ENCODE measurements at places on chromosomes 1 and 21. TPM values are rescaled to one million over a fixed set of nuclear protein-coding genes. Genes with fewer than 3 reads are reported as not detected.

GJA9 gene
- total RNA-seq: not detected

C1orf105 gene
- total RNA-seq: not detected

CTSE gene
- not detected for total RNA-seq

KAZN gene
- total RNA-seq: 5.4 TPM

C4BPA gene
- total RNA-seq: not detected

C1QB gene
- not detected for total RNA-seq

PTPRC gene
- total RNA-seq: 0.86 TPM

PI4KB gene
- total RNA-seq: 65.9 TPM

CLCA4 gene
- not detected for total RNA-seq

GRIK3 gene
- total RNA-seq: not detected

DNA sequence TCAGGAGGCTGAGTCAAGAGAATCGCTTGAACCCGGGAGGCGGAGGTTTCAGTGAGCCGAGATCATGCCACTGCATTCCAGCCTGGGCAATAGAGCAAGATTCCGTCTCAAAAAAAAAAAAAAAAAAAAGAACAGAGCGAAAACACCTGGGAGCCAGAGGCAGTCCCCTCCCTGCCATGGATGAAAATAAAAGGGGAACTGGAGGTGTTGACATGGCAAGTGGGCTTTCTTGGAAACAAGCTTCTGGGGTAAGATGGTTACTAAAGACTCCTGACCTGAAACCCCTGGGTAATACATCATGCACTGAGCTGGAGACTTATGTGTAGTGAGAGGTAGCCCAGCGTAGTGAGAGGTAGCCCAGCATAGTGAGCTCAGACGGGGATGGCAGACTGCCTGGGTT, 31.6 kb downstream of the ADCY10 start:
- no peak overlapping the region for H3K4me3 ChIP-seq
- no peaks in the 10 kb centered on the region for H3K36me3 ChIP-seq
- no peaks in the 10 kb centered on the region for H3K27me3 ChIP-seq

- no peak overlapping the region for H3K27ac ChIP-seq
- H3K4me1 ChIP-seq: peaks cover 18% of the 10 kb centered on the region
- no peak overlapping the region for H3K4me3 ChIP-seq
- no peaks in the 10 kb centered on the region for H3K36me3 ChIP-seq
These were observed 41.1 kb downstream of the PRKAA2 start for GRCh38 chr1:56686169-56686568.

GRCh38 chr21:45178070-45178608, 103.8 kb downstream of the ADARB1 start:
- DNase-seq: no peak
- no peak overlapping the region for H3K27ac ChIP-seq
- no peak overlapping the region for H3K4me3 ChIP-seq
- H3K27me3 ChIP-seq: no peaks in the 10 kb centered on the region
- H3K4me1 ChIP-seq: peaks cover 7% of the 10 kb centered on the region

GRCh38 chr1:207972337-207972736, 61.4 kb upstream of the CD34 start:
- DNase-seq: no peak
- H3K27me3 ChIP-seq: peaks cover 18% of the 10 kb centered on the region
- H3K4me1 ChIP-seq: no peaks in the 10 kb centered on the region

- DNase-seq: no peak
- no peak overlapping the region for H3K4me3 ChIP-seq
- no peaks in the 10 kb centered on the region for H3K36me3 ChIP-seq
- no peak overlapping the region for H3K27ac ChIP-seq
- no peaks in the 10 kb centered on the region for H3K4me1 ChIP-seq
- H3K27me3 ChIP-seq: no peaks in the 10 kb centered on the region
These were observed 26.2 kb upstream of the DESI2 start for GRCh38 chr1:244626709-244627108.

DNA sequence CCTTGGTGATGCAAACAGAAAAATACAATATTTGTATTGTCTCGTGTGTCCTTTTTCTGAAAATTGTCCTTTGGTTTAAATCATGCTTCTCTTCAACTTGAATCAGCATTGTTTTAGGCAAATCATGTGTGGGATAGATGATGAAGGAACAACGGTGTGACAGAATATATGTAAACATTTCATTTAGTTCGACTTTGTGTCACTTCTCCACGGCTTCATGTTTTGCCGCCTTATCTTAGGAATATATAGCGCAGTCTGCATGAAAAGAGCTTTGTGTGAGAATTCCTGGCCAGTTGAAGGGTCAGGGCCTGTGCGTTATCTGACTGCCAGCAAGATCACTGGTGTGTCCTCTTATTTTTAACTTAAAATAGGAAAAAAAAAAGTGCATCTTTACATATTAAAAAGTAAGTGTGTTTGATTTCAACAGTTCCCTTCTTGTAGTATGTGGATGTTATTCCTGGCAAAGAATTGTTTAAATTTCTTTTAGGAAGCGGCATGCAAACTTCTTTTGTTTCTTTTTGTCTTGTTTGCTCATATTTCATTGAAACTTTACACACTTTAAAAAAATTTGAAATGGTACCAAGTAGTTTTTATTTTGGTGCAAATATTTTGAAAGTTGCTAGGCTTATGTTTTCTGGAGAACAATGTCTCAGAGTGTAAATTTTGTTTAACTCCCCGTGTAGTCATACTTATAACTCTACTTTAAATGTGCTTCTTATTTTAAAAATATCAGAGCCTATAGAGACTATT, 465.2 kb downstream of the USP25 start:
- H3K4me1 ChIP-seq: peaks cover 24% of the 10 kb centered on the region
- no peaks in the 10 kb centered on the region for H3K27me3 ChIP-seq
- peak overlapping the region; percentile 82 for H3K4me3 ChIP-seq
- DNase-seq: peak; percentile 45

DNA sequence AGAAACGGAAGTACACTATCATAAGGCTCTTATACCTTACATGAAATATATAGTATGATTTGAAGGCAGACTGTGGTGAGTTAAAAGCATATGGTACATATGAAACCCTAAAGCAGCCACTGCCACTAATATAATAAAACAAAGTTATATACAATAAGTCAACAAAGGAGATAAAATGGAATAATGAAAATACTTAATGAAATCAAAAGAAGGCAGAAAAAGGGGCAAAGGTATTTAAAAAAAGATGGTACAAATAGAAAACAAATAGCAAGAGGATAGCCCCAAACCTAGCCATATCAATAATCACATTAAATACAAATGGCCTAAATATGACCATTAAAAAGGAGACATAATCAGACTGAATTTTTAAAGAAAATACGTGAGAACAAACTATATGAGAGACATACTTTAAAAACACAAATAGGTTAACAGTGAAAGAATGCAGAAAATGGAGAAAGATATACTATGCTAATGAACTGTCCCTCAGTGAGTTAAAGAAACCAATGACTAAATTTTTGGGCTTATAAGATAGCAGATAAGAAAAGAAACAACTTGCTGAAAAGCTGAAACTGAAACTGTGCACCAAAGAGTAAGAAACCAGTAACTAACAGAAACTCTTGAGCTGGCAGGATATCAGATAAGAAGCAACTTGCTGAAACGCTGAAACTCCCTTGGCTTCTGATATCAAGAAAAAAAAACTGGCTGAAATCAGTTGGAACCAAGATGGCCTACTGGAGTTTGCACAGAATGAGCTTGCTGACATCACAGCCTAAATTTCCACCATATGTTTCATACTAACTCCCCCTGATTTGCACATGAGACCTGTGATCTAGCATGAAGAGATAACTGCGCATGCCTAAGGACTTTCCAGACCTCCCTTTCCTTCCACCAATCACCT, 44.3 kb upstream of the IL10 start:
- 0 out of 2 replicates have a peak, but pooled peaks cover 8% of the 10 kb centered on the region for H3K4me1 ChIP-seq
- H3K36me3 ChIP-seq: no peaks in the 10 kb centered on the region
- peak; percentile 23 for DNase-seq

GRCh38 chr1:232168508-232168907, 461.4 kb downstream of the SIPA1L2 start:
- no peak overlapping the region for H3K27ac ChIP-seq
- no peaks in the 10 kb centered on the region for H3K4me1 ChIP-seq
- no peaks in the 10 kb centered on the region for H3K27me3 ChIP-seq

DNA sequence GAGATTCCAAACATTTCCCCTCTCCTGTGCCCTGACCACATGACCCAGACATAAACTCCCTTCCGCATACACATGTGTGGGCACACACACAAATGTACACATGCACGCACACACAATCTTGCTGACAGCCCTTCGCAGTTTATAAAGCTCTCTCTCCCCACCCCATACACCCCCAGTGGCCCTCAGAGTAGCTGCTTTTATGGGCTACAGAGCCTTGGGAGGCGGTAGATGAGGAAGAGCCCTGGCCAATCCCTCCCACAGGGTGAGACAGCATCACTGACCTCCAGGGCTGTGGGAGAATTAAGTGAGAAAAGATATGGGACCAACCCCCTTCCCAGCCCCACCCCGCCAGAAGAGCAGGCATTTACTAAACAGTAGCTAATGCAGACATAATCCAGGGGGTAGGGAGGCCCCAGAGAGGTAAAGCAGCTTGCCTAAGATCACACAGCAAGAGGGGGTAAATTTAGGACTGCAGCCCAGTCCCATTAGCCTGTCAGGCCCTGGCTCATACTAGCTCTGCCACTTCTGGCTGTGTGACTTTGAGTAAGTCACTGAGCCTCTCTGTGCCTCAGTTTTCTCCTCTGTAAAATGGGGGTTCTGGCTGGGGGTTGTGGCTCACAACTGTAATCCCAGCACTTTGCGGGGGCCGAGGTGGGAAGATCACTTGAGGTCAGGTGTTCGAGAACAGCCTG, 5.1 kb downstream of the SDC3 start:
- H3K4me1 ChIP-seq: no peaks in the 10 kb centered on the region
- H3K36me3 ChIP-seq: no peaks in the 10 kb centered on the region
- DNase-seq: peak; percentile 19
- H3K4me3 ChIP-seq: no peak overlapping the region
- no peak overlapping the region for H3K27ac ChIP-seq

GRCh38 chr1:243529512-243529911, 273.7 kb downstream of the SDCCAG8 start:
- H3K4me1 ChIP-seq: peaks cover 11% of the 10 kb centered on the region
- H3K27ac ChIP-seq: no peak overlapping the region
- no peak for DNase-seq
- 0 out of 2 replicates have a peak, but pooled peaks cover 9% of the 10 kb centered on the region for H3K36me3 ChIP-seq
- H3K4me3 ChIP-seq: no peak overlapping the region

- no peaks in the 10 kb centered on the region for H3K4me1 ChIP-seq
- no peak overlapping the region for H3K27ac ChIP-seq
- no peaks in the 10 kb centered on the region for H3K27me3 ChIP-seq
- no peaks in the 10 kb centered on the region for H3K36me3 ChIP-seq
- H3K4me3 ChIP-seq: no peak overlapping the region
These were observed 102.9 kb downstream of the AHCTF1 start for GRCh38 chr1:246828818-246829217.

GRCh38 chr1:151680391-151680790, 36.2 kb downstream of the CELF3 start:
- H3K4me3 ChIP-seq: peak overlapping the region; percentile 31
- H3K36me3 ChIP-seq: peaks cover 5% of the 10 kb centered on the region
- DNase-seq: peak; percentile 63
- peak overlapping the region; percentile 62 for H3K27ac ChIP-seq
- no peaks in the 10 kb centered on the region for H3K27me3 ChIP-seq
- H3K4me1 ChIP-seq: peaks cover 22% of the 10 kb centered on the region

DNA sequence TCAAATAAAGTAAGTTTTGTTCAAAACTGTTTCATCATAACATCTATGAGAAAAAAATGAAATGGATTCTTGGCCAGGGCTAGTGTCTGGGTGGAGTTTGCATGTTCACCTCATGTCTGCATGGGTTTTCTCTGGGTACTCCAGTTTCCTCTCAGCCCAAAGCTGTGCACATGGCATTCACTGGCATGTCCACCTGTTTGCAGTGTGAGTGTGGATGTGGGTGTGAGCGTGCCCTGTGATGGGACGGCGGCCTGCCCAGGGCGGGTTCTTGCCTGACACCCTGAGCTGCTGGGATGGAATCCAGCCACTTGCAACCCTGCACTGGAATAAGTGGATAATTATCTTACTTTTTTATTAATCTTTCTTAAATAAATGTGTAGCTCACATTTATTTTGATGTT, 185.5 kb downstream of the RYR2 start:
- H3K4me3 ChIP-seq: no peak overlapping the region
- H3K36me3 ChIP-seq: no peaks in the 10 kb centered on the region
- H3K27ac ChIP-seq: no peak overlapping the region
- DNase-seq: no peak
- no peaks in the 10 kb centered on the region for H3K27me3 ChIP-seq
- no peaks in the 10 kb centered on the region for H3K4me1 ChIP-seq

DNA sequence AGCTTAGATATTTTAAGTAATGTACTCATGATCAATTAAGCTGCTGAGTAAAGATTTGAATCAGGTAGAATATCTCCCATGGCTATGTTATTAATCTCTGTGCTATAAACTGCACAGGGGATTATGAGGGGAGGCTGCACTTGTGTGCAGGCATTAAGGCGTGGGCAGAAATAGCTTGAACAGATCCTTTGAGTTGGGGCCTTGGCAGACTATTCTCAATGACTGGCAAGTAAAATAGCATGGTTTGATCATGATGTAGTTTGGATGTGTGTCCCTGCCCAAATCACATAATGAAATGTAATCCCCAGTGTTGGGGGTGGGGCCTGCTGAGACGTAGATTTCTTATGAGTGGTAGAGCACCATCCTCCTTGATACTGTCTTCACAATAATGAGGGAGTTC, 220.3 kb downstream of the PLPP3 start:
- no peaks in the 10 kb centered on the region for H3K4me1 ChIP-seq
- no peak overlapping the region for H3K4me3 ChIP-seq
- H3K27me3 ChIP-seq: no peaks in the 10 kb centered on the region
- H3K36me3 ChIP-seq: no peaks in the 10 kb centered on the region
- no peak for DNase-seq

GRCh38 chr1:175823406-175823805, 80.0 kb upstream of the TNR start:
- no peaks in the 10 kb centered on the region for H3K36me3 ChIP-seq
- H3K4me3 ChIP-seq: no peak overlapping the region

- peak overlapping the region; percentile 73 for H3K27ac ChIP-seq
- DNase-seq: peak; percentile 98
- H3K4me1 ChIP-seq: peaks cover 23% of the 10 kb centered on the region
- no peaks in the 10 kb centered on the region for H3K27me3 ChIP-seq
- H3K4me3 ChIP-seq: peak overlapping the region; percentile 33
These were observed 33.7 kb downstream of the MRPL39 start for GRCh38 chr21:25573409-25574206.

DNA sequence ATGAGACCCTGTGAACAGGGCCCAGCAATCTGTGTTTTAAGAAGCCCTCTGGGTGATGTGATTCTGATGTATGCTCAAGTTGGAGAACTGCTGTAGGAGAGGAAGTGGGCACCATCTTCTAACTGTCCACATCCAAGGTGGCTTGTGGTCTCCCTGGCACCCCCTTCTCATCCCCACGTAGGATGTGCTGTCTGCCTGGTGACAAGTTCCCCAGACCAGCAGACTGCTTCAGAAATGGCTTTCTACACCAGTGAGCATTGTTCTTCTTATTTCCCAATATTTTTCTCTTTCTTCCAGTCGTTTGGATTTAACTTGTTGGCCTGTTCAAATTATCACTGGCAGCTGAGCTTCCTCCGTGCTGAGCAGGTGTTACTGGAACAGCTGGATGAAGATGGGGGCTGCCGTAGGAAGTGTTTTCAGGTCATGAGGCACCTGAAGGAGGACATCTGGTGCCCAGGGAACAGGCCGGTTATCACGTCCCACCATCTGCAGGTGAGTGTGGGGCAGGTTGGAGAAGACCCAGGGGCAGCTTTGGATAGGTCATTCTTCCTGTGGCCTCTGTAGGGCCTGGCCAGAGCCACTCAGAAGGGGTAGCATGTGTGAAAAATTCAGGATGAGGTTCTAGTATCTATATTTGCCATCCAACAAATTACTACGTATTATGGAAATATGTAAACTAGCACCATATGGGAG, 16.8 kb downstream of the MAB21L3 start:
- no peak overlapping the region for H3K27ac ChIP-seq
- no peak for DNase-seq
- no peak overlapping the region for H3K4me3 ChIP-seq
- no peaks in the 10 kb centered on the region for H3K36me3 ChIP-seq
- H3K4me1 ChIP-seq: peaks cover 7% of the 10 kb centered on the region
